ENCODE measurements at places on chromosomes 16 and 17. TPM values are rescaled to one million over a fixed set of nuclear protein-coding genes. Genes with fewer than 3 reads are reported as not detected.

Gene RPUSD1
- total RNA-seq, result 29.6 TPM

Gene KRT222
- total RNA-seq, result not detected

Gene EXOC3L1
- not detected for total RNA-seq

Gene ZNF652
- total RNA-seq, result 8.3 TPM

Gene ABAT
- total RNA-seq, result 1.9 TPM

Gene TSPAN10
- 2.6 TPM for total RNA-seq

Gene ABCC3
- total RNA-seq, result 9.7 TPM

Gene CACNB1
- total RNA-seq, result 7.9 TPM

Gene ARL5C
- not detected for total RNA-seq

Gene NGFR
- total RNA-seq, result 3.3 TPM

Gene PNMT
- not detected for total RNA-seq

Gene CCL7
- total RNA-seq, result 1.7 TPM

Gene CNTNAP1
- total RNA-seq, result 43.6 TPM

Gene MT1A
- 1.7 TPM for total RNA-seq

Gene CCL13
- not detected for total RNA-seq

Gene HIGD1B
- not detected for total RNA-seq

Gene RUSF1
- total RNA-seq, result 87.7 TPM

Gene HOXB4
- 5.8 TPM for total RNA-seq

Gene FOXJ1
- not detected for total RNA-seq

Gene KRT39
- total RNA-seq, result not detected

Gene SLX1B
- total RNA-seq, result 16.7 TPM

Gene AHSP
- total RNA-seq, result not detected

Gene VPS35
- total RNA-seq, result 198 TPM

Gene ADCY9
- 44.5 TPM for total RNA-seq

Gene SMIM36
- not detected for total RNA-seq

Measured in smooth muscle cell of trachea (primary cell).